ENCODE measurements at places on chromosomes 1 and 21.

DNA sequence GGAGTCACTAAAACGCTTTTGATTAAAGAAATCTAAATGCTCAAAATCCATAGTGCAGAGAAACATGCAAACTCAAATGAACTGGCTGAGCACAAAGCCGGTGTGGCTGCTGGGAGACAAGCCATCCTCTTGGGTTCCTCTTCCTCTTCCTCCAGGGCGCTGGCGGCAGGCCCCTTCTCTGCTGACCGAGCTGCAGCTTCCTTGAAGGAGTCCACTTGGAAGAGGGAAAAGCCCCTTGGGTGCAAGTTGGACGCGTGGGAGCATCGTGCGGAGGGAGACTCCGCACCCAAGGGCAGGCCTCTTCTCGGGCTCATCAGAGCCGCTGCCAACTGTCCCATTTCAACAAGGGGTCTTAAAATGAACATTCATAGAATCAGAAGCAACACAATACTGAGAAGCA is 7.9 kb downstream of the CCNL2 start:
- DNase-seq, result no peak

GRCh38 chr1:55209247-55209646 is 5.9 kb downstream of the USP24 start:
- DNase-seq, result no peak

- DNase-seq, result no peak
These were observed 7.1 kb upstream of the IKBKE start for GRCh38 chr1:206463137-206463536.

DNA sequence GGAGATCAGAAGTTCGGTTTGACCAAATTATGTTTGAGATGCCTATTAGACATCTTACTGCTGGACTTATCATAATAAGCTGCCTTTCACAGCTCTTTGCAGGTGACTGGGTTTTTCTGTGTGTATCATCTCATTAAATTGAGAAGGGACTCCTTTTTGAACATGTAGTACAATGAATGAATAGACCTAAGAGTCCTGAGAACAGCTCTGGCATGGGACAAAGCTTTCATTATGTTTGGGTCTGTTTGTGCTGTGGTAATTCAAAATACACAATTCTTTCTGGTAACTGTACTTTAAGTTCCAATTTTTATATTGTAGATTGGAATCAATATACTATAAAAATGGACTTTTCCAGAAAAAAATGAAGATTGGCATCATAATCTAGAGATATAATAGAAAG is 312.3 kb downstream of the TM2D1 start:
- DNase-seq, result no peak

DNA sequence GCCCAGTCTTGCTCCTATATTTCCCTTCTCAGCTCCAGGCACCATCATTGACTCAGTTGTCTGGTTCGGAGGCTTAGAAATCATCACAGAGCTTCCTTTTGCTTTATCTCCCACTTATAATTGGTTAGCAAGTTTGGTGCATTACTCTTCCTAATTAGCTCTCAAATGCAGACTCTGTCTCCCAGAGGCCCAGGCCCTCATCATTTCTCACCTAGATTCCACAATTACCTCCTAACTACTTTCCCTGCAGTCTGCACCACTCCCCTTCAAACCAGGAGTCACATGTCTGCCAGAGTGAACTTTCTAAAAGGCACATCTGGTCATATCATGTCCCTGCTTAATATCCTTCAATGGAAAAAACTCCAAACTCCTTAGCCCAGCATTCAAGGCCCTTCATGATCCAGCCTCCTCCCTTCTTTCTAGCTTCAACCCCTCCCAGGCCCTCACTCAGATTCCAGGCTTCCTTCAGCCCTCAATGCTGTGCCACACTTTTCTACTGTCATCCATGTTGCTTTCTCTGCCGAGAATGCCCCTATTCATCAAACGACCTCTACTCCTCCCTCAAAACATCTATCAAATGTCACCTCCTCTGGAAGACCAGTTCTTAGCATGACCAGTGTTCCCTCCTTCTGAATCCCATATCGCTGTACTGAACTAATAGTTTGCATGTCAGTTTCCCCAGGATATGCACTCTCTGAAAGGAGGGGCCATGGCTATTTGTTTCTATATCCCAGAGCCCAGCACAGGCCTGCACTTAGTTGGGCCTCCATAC is 30.7 kb downstream of the SYT2 start:
- no peak for DNase-seq

DNA sequence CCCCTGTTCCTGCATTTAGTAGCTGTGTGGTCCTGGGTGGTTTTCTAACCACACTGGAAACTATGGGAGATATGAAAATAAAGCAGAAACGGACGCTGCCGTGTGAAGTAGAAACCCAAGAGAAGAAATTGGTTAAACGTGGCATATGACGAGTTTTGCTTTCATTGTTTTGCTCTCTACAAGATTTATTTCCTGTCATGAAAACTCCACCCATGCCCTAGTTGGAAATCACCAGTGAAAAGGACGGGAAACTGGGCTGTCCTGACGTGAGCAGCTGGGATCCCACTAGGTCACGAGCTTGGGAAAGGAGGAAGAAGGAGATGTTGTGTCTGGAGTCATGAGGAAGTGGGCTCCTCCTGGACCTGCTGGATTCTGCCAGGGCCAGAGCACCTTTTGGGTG is 120.8 kb upstream of the GADD45A start:
- DNase-seq, result no peak

GRCh38 chr1:225941187-225941941 is at the start of gene LEFTY2:
LEFTY2 (minus strand) TSS chr1:225941220; CDS start chr1:225941140, 80 bp downstream.
- DNase-seq, result no peak

GRCh38 chr1:171110621-171111326 is 20.1 kb downstream of the FMO3 start:
- no peak for DNase-seq

DNA sequence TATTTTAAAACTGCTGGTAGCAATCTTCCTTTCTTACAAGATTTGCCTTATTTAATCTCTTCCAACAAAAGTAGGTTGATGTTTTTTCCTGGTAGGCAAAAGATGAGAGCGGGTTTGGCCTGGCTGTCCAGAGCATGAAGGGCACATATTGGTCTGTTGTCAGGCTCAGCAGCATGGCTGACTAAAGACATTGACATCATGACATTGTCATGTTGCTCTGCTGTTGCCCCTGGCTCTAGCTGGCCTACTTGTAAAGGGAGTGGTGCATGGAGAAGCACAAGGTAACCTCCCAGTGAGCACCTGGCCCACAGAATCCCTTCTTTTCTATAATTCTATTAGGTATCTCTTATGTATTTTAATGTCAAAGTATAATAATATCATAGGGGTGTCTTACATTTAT is 23.6 kb downstream of the GNPAT start:
- no peak for DNase-seq

GRCh38 chr1:8835941-8836643 is 18.7 kb upstream of the RERE start:
- no peak for DNase-seq

DNA sequence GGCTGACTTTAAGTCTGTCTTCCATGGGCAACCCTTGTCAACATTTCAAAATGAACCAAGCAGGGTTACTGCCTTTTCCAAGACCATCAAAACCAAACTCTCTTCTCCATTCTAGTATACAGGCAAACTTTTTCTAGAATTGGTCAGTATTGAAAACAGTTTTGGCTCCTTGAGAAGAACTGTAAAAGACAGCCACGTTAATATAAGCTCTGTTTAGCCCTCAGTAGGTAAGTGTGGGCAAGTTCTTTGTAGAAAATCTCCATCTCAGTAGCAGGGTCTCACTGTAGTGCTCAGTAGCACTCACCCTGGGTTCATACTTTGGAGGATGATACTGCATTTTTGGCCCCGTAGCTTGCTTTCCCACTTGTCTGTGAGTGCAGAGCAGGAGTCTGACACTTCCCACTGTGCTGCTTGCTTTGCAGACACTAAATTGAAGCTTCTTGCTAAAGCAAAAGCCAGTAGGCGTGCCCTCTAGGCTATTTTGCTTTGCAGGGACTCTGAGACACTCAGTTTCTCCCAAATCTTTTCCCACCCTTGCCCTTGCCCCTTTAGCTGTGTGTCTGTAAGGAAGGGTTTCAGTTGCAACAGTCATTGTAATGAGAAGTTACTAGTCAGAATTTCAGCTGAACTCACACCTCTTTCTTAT is 34.3 kb upstream of the CACYBP start:
- DNase-seq, result no peak

GRCh38 chr1:29249951-29250581 is 13.7 kb downstream of the PTPRU start:
- no peak for DNase-seq

DNA sequence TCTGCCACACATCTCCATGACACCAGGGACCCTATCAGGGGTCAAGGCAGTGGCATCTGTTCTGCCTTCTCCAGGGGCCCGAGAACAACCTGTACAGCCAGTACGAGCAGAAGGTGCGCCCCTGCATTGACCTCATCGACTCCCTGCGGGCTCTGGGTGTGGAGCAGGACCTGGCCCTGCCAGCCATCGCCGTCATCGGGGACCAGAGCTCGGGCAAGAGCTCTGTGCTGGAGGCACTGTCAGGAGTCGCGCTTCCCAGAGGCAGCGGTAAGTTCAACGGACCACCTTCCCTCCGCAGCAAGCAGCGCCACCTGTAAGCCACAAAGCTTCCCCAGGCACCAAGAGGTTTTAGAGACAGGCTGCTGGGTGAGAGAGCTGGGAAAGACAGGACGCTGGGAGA is 15.9 kb downstream of the MX2 start:
- DNase-seq, result no peak

DNA sequence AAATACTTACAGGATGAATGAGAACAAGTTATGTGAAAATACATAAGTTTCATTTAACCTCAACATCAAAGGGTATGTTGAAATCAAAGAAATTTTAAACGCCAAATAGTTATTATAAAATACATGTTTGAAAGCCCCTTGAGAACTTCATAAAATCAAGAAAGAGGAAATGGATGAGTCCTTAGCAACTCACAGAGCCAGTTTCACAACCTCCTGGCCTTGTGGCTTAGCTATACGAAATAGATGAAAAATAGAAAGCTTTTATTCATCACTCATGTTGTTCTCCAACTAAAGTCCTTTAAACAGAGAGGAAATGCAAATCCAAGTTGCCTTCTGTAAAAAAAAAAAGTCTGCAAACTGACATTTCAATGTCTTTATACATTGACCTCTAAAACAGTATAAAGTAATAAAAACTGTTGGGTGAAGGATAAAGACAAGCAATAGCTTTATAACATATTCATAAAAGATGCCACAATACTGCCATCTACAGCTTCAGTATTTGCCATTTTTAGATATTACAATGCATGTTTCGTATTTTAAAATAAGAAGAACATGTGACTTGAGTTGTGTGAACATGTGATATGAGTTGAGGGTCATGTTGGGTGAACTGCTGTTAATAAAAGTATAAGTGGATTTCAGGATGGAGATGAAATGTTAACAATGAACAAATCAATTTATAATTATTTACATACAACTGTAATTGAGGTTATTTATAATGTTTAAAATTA is 847.8 kb downstream of the MRPL39 start:
- DNase-seq, result no peak

DNA sequence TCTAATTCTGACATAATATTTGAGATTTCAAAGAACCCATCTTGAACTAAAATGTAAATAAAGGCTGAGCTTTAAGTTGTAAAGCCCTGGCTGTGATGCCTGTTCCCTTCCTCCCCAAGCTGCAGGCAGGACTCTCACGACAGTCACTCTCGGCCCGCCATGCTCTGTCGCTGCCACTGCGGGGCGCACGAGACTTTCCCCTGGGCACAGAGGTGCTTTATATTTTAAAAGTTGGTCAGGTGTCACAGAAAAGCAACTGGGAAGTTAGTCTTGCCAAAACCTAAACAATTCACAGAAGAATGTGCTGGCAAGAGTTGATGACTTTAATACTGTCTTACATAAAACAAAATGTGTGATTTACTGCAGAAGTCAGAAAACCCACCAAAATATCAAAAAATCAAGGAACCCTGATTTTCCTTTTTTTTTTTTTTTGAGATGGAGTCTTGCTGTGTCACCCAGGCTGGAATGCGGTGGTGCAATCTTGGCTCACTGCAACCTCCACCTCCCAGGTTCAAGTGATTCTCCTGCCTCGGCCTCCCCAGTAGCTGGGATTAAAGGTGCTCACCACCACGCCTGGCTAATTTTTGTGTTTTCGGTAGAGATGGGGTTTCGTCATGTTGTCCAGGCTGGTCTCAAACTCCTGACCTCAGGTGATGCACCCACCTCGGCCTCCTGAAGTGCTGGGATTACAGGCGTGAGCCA is 10.7 kb downstream of the LRRC47 start:
- no peak for DNase-seq

GRCh38 chr1:5220821-5221220 is 566.4 kb downstream of the AJAP1 start:
- DNase-seq, result no peak

GRCh38 chr1:94490556-94490955 is 51.0 kb downstream of the F3 start:
- no peak for DNase-seq

DNA sequence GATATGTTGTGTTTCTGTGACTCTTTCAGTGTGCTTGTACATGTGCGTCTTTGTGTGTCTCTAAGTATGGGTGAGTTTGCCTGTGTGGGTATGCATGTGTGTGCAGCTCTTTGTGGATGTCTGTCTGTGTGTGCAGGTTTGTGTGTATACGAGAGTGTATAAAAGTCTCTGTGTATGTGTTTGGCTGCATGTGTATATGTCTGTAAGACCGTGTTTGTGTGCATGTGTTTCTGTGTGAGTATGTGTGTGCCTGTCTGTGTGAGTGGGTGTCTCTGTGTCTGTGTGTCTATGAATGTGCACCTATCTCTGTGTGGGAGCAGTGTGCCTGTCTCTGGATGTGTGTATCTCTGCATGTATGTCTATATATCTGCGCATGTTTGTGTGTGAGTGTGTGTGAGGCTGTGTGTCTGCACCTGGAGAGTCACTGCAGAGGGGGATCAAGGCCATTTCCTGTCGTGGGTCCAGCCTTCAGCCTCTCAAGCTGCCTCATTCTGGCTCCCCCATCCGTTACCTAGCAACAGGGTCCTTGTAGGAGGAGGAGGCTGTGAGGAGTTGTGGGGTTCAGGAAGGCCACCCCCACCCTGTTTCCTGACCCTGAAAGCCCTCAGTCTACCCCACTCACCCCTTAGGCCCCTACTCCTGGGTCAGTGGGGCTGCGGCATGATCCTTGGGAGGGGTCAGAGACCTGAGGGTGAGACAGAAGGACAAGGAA is 10.4 kb downstream of the FGR start:
- no peak for DNase-seq

- no peak for DNase-seq
These were observed 48.7 kb downstream of the FHAD1 start for GRCh38 chr1:15295696-15296095.

GRCh38 chr1:12049616-12050015 is 13.5 kb upstream of the TNFRSF8 start:
- no peak for DNase-seq

GRCh38 chr1:230270559-230271281 is 155.4 kb downstream of the PGBD5 start:
- no peak for DNase-seq

DNA sequence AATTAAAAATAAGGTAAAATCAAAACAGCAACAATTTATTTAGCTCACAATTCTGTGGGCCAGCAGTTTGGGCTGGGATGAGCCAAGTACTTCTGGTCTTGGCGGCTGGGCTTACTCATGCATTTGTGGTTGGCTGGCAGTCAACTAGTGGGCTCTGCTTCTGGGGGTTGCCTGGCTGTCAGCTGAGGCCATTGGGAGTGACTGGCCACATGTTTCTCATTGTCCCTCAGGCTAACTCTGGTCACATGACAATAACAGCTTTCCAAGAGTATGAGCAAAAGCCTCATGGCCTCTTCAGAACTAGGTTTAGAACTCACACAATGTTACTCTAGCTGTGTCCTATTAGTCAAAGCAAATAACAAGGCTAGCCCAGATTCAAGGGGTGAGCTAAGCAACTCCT is 15.6 kb upstream of the CHIA start:
- DNase-seq, result no peak

Measured in activated CD8-positive, alpha-beta memory T cell treated with anti-CD3 and anti-CD28 coated beads for 4 hours (primary cell).